CD8-positive, alpha-beta memory T cell (primary cell): ENCODE measurements at places on chromosomes 2 and 18.
A peak's percentile ranks its signal among the peaks of the same experiment; 100 is the strongest.

DNA sequence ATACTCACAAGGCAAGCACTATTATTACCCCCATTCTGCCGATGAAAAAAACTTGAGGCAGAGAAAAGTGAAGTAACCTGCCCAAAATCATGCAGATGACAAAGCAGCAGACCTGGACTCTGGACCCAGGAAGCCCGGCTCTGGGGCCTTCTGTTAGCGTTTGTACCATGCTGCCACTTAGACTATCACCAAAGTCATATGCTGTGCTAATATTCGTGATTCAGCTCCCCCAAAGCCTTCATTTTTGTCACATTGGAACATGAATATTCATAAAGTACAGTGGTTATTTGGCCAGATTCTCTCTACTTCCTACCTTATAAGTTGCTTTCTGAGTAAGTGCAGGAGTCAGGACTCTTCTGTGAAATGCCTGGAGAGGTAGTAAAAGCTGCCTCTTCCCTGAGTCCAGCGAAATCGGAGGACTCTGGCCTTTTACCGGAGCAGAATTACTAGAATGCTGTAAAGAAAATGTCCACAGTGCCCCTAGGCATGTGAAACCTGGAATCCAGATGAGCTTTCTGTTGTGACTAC is 86.7 kb downstream of the FTCDNL1 start:
- DNase-seq, result no peak

DNA sequence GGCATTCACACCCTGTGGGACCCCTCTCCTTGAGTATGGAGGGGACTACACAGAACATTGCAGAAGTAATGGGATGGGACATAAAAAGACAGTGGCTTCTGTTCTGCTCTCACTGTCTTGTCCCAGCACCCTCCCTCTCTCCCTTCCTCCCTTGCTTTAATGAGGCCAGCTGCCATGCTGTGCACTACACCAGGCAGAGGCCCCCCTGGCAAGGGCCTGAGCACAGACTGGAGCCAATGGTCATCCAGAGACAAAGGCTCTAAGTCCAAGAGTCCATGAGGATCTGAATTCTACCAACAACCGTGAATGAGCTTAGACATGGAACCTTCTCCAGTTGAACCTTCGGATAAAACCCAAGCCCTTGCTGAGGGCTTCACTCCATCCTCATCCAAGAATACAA is 263.0 kb downstream of the NDUFA10 start:
- DNase-seq, result peak; percentile 18

- no peak for DNase-seq
Measured at GRCh38 chr18:49934457-49934856, 121.1 kb upstream of the ACAA2 start.

DNA sequence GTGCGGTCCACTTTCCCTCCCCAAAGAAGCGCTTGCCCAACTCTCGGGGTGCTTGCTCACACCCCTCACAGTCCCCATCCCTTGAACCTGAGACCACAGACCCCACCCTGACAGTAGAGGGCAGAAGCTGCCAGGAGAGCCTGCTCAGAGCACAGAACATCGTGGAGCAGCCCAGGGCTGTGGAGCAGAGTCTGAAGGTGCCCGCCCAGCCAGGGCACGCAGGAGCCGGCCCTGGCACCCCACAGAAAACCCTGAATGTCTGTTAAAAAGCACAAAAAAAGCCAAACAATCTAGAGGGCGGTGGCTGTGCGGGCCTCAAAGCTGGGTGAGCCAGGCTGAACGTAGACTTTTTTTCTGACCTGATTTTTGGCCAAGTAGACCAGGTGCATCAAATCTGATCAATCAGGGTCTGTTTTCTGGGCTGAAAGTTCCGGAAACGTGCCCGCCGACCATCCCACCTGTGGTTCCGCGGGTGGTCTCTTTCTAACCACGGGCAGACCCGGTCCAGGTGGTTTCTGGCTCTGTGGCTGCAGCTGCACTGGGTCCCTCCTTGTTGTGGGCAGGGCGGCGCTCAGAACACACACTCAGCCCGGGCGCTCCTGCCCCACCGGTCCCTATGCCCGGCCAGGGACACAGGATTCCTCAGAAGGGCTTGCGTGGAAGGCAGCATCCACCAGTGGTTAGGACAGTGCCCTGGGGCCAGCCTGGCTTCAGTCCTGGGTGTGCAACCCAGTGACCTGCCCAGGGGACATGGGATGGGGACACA is 66.3 kb downstream of the SLC66A2 start:
- DNase-seq, result no peak

GRCh38 chr2:156405586-156405985 is 30.6 kb upstream of the GPD2 start:
- DNase-seq, result no peak

DNA sequence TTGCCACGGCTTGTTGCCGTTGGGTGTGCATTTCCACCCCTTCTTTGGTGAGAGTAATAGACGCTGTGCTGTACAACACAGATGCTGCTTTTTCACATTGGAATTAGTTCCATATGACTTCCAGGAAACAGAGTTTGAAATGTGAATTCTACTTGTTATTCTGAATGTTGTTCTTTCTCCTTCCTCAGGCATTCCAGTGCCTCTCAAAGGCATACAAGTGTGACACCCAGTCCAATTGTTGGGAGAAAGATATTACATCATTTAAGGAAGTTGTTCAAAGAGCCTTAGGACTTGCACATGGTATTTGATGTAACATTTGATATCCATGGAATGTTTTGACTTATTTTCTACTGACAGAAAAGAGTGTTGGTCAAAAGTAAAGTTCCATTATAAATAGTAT is 134.4 kb upstream of the LTBP1 start:
- DNase-seq, result no peak

GRCh38 chr2:98357849-98358248 is 11.6 kb downstream of the CNGA3 start:
- no peak for DNase-seq

GRCh38 chr18:9068346-9068745 is 34.2 kb upstream of the NDUFV2 start:
- no peak for DNase-seq

- DNase-seq, result no peak
Measured at GRCh38 chr2:24517247-24517646, 26.2 kb downstream of the NCOA1 start.
